ENCODE measurements at places on chromosomes 4 and X.

- no peak for DNase-seq
Measured at GRCh38 chr4:25873632-25874129, 10.9 kb upstream of the SEL1L3 start.

DNA sequence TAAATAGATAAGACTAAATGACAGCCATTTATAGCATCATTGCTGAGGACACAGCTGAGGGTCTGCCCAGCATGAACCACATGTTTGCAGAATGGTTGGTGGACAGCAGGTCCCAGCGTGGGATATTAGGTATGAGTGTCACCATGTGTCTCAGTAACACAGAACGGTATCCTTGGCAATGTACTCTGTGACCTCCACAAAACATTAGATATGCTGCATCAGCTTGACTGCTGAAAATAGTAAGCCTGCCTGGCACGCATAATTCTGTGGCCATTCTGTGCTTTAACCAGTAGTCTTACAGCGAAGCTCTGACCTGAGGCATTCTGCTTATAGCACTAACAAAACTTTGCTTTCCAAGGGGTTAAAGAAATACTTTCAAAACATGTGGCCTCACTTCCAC is 32.0 kb downstream of the LIMCH1 start:
- no peak for DNase-seq

DNA sequence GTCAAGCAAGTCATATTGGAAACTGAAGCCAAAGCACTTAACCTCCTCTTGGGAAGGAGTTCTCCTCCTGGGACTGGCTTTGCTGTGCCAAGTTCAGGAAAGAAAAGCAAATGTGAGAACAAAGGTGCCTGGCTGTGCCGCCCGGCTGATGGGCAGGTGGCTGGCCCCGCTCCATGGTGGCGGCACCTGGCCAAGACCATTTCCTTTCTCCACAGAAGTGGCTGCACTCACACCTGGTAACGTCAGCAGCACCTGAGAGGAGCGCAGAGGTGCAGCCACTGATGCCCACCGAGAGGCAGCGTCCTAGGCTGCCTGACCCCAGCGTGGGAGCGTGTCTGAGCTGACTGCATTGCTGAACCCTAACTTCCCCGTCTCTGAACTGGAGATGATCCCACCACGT is 54.3 kb downstream of the DCTD start:
- DNase-seq: no peak

DNA sequence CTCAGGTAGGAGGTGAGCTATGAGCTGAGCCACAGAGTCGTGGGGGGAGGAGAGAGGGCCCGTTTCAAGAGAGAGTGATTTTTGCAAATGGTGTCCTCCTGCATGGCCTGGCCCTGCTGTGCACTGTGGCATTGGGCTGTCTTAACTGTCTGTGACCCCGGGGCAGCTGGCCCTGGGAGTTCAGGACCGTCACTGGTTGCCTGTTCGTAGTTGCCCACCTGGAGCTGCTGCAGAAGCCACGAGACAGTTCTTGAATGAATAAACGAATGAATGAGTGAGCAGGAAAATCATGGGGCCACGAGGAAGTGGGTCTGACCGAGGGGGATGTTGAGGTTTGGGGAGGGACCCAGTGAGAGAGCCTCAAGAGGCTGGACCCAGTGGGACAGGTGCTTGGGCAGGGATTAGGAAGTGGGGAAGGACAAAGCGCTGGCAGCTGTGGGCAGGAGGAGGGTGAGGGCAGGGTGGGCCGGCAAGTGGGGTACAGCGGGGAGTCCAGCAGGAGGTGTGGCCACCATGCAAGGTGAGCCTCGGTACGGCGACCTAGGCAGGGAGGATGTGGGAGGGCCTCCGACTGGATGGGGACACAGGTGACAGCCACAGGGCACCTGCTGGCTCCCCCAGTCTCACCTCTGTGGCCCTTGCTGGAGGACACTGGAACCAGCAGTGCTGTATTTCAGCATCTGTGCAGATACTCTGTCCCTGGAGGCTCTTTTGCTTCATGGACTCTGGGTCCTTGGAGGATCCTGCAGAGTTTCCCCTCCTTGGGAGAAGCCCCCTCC is 10.2 kb downstream of the RGS12 start:
- DNase-seq: no peak

- no peak for DNase-seq
Measured at GRCh38 chr4:183434666-183435190, 9.7 kb upstream of the CDKN2AIP start.

DNA sequence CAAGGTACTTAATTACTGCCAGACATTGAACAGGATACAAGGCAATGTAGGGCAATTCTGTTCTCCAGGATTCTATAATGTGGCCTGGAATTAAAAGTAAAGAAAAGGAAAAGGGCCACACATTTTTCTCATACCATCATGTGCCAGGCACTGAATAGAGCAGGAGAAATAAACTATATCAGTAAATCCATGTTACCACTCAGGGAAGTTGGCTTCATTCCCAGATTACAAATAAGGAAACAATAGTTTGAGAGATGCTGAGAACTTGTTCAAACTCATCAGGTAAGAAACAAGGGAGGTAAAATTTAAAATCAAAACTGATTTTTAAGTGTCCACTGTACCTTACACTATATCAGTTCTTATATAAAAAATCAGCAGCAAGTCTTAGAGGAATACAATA is 645.0 kb upstream of the ATOH1 start:
- DNase-seq: no peak

- no peak for DNase-seq
Measured at GRCh38 chr4:17869327-17869726, 58.5 kb downstream of the NCAPG start.

DNA sequence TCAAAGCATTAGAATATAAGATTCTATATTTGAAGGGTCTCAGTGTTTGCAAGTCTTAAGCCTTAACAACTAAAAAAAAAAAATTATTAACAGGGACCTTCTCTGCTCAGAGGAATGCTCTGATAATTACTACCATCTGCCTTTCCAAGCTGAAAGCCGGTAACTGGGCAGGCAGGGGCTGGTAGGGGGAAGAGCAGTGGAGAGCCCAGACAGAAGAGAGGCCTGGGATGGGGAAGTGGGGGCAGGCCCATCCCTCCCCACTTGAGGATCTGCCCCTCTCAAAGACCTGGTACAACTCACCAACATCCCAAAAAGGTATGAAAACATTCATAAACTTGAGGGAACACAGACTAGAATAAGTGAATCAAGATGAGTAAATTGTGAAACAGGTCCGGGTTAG is 113.9 kb downstream of the QDPR start:
- no peak for DNase-seq

DNA sequence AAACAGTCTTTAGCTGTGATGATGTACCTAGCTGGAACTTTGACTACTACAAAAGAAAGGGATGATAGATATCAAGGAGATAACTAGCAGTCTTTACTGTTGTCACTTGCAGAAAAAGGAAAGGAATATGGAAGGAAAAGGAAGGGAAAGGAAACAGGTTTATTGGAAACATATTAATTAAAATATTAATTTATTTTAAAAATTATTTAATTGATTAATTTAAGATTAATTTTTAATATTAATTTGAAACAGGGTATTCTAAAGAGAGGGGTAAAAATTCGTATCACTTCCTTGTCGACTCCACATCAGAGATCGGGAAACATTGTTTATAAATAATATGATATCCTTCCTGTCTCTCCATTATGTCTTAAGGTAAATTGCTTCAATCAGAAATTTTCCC is 186.5 kb upstream of the IL15 start:
- DNase-seq: no peak

DNA sequence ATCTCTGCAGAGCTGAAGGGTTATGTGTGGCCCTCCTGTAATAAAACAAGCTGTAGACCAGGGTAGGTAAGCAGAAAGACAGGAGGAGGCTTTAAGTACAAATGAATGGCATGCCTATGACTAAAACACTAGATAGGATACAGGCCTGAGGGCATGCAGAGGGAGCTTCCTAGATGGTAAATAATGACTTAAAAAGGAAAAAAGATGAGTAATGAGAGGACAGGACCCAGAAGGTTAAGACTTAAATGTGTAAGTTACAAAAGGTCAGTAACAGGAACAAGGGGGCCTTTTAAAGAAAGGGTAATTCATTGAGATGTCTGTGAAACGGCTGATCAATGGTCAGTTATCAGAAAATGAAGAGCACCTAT is 194.8 kb downstream of the SOWAHB start:
- no peak for DNase-seq

DNA sequence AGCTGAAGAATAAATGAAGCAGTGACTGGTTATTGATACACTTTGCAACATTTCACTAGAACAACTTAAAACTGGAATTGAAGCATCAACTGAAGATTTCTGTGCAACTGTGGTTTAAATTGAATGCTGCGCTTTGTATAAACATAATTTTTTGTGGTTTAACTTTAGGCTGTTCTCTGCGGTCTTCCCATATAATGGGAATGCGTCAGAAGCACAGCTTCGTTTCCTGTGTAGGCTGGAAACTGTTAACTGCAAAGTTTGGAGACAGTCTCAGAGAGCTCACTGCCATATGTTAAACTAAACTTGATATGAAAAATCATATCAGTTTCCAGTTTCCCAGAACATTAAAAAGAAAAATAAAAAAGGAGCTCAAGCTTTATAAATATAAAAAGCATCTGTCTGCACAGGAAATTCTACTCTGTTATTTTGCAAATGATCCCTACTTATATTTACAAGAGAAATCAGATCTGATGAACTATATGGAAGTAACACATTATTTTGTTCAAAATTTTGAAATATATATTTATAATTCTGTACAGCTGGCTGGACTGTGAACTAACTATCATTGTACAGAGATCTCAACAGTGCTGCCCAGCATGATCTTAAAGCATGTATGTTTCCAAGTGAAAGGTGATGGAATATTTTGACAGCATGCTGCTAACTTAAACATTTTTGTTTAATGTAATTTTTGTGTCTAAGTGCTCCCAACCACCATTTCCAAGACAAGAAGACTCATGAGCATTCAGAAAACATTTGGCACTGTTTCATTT is 139.9 kb downstream of the NDST3 start:
- DNase-seq: no peak

DNA sequence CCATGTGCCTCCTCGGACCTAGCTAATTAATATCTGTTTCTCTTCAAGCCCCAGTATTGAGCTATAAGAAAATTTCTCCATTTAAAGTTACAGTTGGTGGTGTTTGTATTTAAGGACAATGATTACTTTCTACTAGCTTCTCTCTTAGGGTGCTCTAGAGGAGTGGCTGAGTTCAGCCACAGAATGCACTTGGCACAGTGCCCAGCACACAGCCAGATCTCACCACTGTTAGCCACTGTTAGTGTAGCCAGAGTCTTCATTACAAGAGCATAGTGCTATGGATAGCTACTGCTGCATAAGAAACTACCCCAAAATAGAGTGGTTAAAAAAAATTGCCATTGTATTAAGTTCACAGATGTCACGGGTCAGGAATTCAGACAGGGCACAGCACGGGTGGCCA is 421.3 kb downstream of the BCOR start:
- DNase-seq: no peak

DNA sequence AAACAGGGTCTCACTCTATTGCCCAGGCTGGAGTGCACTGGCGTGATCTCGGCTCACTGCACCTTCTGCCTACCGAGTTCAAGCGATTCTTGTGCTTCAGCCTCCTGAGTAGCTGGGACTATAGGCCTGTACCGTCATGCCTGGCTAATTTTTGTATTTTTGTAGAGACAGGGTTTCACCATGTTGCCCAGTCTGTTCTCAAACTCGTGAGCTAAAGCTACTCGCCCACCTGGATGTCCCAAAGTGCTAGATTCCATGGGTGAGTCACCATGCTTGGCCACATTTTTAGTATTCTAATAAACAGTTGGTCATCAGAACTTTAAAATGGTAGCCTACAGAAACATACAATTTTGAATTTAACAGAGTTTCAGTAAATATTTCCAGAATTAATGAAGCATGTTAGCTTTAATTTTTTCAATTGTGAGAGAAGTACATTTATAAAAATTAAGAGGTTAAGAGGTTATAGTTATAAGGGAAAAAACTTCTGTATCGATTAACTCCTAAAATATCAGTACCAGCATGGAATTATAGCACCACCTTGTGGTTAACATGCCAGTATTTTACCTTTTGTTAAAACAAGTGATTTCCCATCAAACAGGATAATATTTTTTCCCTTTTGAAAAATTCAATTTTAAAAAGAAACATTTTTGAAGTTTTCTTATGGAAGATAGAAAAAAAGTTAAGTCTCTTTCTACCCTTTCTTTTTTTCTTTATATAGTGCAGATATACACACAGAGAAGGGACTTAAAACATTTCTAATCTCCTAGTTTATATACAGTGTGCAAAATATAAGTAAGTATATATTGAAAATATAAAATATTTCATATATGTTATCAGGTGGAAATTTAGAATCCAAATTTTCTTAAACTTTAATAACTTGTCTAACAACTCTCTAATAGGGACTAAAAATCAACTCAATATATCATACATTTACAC is 35.4 kb downstream of the CEP44 start:
- no peak for DNase-seq

- no peak for DNase-seq
Measured at GRCh38 chr4:6641971-6642320, 1.5 kb downstream of the MRFAP1 start.

GRCh38 chr4:166121897-166122296 is 248.9 kb downstream of the TLL1 start:
- no peak for DNase-seq

- no peak for DNase-seq
Measured at GRCh38 chrX:14915596-14915995, 42.4 kb downstream of the MOSPD2 start.

DNA sequence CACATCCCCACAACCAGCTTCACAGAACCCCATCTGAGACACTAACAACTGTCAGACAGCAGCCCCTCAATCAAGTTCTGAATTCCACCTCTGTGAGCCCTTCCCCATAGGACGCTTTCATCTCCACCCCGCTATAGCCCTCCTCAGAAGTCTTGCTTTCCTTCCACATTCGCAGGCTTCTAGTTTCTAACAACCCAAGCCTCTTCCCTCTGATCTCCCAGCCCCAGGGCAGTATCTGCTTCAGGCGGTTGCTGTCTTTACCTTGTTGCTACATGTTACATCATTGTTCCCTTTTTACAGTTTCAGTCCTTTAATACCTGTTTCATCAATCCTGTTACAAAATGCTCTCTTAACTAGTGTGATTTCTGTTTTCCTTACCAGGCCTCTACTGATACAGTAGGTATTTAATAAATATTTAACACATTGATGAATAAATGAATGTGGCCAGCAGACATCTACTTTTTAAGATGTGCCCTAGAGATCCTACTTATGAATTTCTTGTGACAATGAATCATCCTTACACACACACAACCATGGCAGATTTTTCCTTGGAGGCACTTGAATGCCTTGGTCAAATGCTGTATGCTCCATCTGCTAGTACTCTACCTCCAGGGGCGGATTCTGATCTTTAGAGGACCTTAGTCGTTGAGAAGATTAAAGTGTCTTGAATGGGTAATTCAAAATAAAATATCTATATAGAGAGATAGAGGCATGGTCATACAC is 164.7 kb upstream of the SLIT2 start:
- no peak for DNase-seq

GRCh38 chr4:101414496-101414895 is 67.2 kb upstream of the PPP3CA start:
- no peak for DNase-seq
